Globus pallidus (tissue), 1 donor: ENCODE measurements at places on chromosomes 2 and 18.

DNA sequence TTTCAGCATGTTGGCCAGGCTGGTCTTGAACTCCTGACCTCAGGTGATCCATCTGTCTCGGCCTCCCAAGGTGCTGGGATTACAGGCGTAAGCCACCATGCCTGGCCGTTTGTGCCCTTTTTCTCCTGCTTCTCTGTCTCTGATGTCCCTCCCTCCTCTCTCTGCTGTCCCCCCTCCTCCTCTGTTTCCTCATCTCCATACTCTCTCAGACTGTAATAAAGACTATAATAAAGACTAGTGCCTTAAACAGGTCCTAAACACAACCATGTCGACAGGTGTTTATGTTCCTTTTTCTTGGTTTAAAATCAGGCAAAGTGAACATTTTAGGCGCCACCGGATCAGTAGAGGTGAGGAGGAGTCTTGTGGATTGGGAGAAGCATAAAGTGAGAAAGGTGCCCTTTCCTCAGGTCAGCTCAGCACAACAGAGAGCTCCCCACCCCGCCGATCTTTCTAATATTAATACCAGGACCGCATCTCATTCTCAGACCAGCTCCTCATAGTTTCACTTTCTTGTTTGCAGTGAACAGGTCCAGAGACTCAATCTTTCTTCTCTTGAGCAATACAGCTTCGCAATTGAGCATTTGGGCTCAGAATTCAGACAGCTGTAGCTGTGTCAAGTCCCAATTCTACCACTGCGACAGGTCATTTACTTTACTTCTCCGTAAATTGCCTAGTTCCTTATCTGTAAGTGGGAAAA lies 23.7 kb downstream of the TIMM21 start:
- no peak for DNase-seq

DNA sequence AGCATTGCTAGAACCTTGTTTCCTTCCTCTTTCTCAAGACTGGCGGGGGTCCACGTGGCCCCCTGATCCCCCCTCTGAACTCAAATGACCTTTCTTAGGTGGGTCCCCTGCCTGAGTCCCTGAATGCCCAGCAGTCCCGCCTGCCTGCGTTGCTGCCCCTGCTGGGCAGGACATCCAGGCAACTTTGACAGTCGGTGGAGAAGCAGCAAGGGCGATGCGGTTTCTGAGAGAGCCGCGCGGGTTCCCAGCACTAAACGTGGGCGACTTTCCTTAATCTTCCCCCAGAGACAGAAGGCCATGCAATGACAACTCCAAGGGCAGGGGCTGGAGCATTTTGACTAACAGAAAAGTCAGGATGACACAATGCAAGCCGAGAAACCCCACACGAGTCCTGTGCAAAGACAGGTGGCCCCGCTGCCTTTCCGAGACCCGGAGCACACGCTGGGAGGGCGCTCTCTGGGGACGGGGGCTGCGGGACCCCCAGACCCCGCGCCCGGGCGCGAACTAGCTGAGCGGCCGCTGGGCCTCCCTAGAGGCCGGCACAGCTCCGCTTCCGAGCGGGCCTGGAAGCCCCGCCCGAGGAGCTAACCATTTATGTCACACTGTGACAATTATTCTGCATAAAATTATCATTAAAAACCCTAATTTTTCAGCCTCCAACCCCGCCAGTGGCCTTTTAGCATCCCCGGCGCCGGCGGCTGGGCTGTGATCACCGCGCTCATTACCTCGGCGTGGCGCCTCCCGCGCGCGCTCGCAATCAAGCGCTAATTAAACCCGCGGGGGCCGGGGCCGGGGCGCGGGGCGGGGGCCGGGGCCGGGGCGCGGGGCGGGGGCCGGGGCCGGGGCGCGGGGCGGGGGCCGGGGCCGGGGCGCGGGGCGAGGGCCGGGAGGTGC lies 27.4 kb downstream of the ASB18 start:
- no peak for DNase-seq

GRCh38 chr18:57655740-57656139 lies 34.1 kb upstream of the NARS1 start:
- DNase-seq = no peak

- DNase-seq = no peak
Observed at GRCh38 chr2:150859162-150859561, 371.7 kb upstream of the RND3 start.

GRCh38 chr2:32358111-32358482 lies 1.3 kb downstream of the BIRC6 start:
- DNase-seq = peak; percentile 5

DNA sequence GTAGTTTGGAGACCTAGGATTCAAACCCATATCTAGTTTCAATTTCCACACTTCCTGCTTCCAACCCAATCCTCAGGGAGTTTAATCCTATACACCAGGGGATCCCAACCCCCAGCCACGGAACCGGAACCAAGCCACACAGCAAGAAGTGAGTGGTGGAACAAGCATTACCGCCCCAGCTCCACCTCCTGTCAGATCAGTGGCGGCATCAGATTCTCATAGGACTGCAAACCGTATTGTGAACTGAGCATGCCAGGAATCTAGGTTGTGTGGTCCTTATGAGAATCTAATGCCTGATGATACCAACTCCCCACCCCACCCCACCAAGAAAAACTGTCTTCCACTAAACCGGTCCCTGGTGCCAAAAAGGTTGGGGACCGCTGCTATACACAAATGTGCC lies 52.5 kb downstream of the PRPF40A start:
- DNase-seq = no peak

GRCh38 chr2:241182126-241182525 lies 6.4 kb upstream of the ANO7 start:
- DNase-seq = no peak

GRCh38 chr2:174597345-174598047 lies at the start of gene WIPF1:
TSS of gene WIPF1 (minus strand) at chr2:174597804. CDS start at chr2:174585573, 12,231 bp downstream.
- DNase-seq = no peak

DNA sequence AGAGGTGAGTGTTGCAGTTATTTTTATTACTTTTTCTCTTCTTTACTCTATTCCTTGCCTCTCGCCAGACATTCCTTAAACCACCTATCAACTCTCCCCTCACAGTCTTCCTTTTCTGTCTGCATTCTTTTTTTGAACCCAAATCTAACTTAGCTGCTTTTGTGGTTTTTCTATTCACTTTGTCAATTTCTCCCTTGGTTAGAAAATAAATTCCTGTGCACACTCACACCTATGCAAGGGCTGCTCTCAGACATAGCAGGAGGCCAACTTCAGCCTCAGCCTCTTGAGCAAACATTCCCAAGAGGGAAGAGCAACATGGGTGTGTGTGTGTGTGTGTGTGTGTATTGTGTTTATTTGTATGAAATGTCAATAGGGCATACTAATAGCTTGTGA lies 808.6 kb downstream of the RNF144A start:
- DNase-seq = no peak

DNA sequence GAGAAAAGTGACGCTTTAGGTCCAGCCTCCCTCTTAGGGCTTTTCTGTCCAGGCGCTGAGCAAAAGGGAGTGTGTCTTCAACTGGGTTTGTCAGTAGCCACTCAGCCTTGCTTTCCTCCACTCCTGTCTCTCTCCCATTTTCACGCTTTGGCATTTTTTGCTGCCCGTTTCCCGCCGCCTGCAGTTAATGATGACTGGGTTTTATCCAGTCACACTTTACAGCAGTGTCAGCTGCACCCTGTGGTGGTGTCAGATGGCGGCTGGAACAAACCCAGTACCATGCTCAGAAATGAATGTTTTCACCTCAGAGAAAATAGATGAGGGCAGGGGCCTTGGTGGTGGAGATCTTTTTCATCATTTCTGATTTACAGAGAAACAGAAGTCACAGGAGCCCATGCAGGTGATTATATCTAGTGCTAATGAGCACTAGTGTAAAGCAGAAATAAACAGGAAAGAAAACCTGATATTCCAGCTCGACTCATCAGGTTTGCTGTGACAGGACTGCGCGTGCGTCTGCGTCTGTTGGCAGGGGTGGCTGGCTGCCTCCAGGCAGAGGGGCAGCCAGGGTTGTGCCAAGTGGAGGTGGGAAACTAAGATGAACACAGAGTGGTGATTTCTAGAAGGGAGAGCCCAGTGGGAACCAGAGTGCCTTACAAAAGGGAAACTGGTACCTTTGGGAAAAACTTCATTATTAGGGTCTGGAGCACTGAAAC lies 139.9 kb downstream of the TANC1 start:
- no peak for DNase-seq

DNA sequence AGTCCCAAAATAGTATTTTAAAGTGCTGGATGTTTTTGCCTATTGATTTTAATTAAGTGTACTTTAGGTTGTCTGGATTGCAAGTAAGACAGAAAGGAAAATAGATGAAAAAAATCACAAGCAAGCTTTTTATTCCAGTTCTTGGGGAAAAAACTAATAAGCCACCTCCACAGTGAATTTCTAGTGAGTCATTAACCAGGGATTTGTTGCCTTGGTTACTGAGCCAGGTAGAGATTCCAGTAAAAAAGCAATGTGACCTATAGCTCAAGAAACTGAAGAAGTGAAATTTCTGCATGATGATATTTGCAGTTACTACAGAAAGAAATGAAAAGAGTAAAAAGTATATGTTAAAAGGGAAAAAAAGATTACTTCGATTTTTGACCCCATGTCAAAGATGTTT lies 160.6 kb downstream of the METTL4 start:
- no peak for DNase-seq

DNA sequence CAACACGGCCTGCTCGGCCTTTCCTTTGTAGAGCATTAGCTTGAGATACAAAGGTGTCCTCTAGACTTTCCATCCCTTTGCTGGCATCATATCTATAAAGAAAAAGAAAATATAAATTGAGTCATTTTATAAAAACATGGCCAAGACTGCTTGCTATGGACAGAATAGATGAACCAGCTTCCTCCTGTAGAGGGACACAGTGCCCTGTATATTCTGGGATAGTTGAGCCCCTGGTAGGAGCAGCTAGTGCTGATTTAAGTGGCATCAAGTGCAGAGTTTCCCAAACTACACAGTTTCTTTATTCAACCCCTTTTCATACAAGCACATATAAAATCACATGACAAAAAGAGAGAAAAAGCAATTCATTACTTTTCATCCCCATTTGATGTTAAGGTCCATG lies 47.9 kb downstream of the GEMIN6 start:
- no peak for DNase-seq

GRCh38 chr18:31710826-31711225 lies 26.4 kb upstream of the B4GALT6 start:
- DNase-seq = no peak

GRCh38 chr18:26091047-26091630 lies 726 bp upstream of the SS18 start:
- no peak for DNase-seq

DNA sequence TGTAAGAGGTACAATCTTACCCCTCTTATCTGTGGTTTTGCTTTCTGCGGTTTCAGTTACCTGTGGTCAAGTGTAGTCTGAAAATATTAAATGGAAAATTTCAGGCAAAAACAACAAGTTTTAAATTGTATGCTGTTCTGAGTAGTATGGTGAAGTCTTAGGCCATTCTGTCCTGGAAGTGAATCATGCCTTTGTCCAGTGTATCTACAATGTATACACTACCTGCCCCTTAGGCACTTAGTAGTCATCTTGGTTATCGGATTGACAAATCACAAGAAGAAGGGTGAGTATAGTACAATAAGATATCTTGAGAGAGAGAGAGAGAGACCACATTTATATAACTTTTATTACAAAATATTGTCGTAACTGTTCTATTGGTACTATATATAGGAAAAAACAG lies 43.5 kb downstream of the RAB3GAP1 start:
- no peak for DNase-seq

- no peak for DNase-seq
Observed at GRCh38 chr2:8614646-8615045, 67.2 kb upstream of the ID2 start.

GRCh38 chr2:98459496-98460175 lies 15.0 kb downstream of the INPP4A start:
- DNase-seq = no peak

DNA sequence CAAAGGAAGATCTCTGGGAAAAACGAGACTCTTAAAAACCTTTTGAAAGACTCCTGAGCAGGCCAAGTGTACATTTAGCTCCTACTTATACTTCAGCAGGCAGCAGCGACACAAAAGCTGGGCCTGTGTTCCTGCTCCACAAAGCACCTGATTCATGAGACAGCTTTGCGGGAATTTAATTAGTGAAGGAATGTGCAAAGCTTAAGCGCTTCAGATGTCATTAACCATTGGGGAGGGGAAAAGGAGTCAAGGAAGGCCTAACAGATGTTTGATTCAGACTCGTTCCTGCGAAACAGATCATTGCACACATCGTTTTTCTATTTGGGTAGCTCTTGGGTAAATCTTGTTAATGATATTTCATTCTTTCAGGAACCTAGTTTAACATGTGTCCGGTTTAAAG lies 125.9 kb downstream of the MAIP1 start:
- DNase-seq = no peak

GRCh38 chr2:96642564-96643360 lies at the start of gene FER1L5:
TSS of gene FER1L5 (plus strand) at chr2:96642764. CDS start at chr2:96642837, 73 bp downstream.
- no peak for DNase-seq

DNA sequence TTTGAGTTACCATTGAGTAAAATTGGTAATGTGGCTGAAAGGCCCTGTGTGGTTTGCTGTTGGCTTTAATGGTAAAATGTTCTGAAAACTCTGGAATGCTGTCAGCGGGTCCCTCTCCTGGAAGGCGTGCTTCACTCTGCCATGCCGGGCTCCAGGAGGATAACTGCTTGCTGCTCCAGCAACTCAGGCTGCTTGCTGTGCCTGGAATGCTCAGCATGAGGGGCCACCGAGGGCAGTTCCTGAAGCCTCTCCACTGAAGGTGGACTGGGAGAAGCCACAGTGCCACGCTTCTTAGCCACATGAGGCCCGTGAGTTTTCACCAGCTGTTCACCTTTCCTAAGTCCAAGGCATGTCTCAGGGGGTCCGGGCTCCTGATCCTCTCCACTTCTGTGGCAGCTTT lies 90.4 kb upstream of the FAM110C start:
- DNase-seq = no peak

DNA sequence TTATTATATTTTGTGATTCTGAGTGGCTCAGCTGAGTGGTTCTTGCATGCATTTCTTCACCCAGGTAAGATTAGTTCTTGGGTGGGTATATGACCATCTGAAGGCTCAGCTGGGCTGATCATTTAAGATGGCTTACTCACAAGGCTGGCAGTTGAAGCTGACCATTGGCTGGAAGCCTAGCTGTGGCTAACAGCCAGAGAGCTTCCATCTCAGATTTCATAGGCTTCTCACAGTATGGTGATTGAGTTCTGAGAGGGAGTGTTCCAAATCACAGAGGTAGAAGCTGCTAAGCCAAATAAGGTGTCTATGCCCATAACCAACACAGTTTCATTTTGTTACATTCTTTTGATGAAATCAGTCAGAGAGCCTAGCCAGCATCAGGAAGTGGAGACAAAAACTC lies 117.4 kb upstream of the RPRM start:
- no peak for DNase-seq

- DNase-seq = peak; percentile 36
Observed at GRCh38 chr2:110773401-110773921, 41.1 kb downstream of the ACOXL start.

DNA sequence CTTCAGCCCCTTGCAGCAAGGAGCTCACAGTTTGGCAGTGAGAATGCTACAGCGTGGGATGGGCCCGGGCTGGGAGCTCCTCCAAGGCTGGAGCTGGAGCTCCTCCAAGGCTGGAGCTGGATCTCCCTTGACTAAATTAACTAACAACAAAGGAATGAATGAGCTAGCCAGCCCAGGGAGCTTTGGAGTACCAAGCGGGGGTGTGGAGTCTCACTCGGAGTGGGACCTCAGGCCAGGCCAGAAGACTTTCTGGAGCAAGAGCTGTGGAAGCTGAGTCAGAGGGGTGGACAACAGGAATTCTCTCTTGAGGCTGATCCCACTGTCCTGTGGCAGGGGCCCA lies 244.7 kb upstream of the HS6ST1 start:
- DNase-seq = peak; percentile 67
